ENCODE measurements at places on chromosomes 11 and 22.

DNA sequence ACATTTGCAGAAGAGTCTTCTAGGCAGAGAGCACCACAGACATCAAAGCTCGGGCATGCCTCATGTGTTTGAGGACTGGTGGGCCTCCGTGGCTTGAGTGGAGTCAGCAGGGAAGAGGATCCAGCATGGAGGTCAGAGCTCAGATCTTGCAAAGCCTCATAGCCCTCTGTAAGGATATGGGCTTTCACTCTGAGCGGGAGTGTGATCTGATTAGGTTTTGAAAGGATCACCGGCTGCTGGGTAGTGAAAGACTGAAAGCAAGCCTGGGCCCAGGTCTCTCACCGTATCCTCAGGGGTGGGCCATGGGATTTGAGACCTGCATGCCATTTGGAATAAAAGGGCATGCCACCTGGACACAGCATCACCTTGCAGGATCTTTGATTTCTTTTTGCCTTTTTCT lies 112.7 kb downstream of the TEAD1 start:
- no peak for DNase-seq

DNA sequence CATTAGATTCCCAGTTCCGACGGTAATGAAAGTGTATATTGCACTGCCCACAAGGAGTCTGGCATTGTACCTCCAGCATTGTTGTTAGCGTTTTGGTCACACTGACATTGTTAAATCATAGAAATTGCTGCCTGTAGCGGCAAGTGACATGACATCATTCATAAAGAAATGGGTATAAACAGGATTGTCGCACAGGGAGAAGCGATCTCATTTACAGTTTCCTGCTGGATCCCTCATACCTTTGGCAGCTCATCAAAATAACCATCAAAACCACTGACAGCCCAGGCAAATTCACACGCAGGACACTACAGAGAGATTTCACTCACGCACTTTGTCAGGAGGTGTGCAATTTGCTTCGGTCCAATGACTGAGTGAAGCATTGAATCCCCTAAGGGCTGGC lies 3.5 kb downstream of the HTR3B start:
- DNase-seq = no peak

DNA sequence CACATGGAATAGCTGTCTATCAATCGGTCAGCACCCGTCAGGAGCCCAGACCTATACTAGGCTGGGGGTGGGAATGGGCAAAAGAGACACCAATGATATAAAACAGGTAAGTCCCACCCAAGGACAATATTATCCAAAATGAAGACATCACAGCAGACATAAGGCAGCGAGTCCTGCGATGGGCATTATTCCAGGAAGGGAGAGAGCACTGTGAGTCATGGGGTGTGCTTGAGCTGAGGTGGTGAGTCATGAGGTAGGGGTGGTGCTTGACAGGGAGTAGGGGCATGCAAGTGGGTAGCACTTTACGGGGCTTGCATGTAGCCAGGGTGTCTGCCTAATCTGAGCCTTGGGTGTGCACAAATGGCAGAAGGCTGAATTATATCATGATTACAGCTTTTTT lies 605.0 kb upstream of the CADM1 start:
- DNase-seq = no peak

- DNase-seq = no peak
Measured at GRCh38 chr11:130580372-130580771, 131.9 kb downstream of the ADAMTS15 start.

GRCh38 chr11:117126223-117126965 lies 17.7 kb upstream of the PAFAH1B2 start:
- no peak for DNase-seq

GRCh38 chr11:43498561-43498960 lies 139.8 kb downstream of the TTC17 start:
- DNase-seq = no peak

- no peak for DNase-seq
Measured at GRCh38 chr22:49124608-49125007, 703.1 kb downstream of the BRD1 start.

GRCh38 chr22:49677495-49677889 lies 150.2 kb downstream of the BRD1 start:
- no peak for DNase-seq

DNA sequence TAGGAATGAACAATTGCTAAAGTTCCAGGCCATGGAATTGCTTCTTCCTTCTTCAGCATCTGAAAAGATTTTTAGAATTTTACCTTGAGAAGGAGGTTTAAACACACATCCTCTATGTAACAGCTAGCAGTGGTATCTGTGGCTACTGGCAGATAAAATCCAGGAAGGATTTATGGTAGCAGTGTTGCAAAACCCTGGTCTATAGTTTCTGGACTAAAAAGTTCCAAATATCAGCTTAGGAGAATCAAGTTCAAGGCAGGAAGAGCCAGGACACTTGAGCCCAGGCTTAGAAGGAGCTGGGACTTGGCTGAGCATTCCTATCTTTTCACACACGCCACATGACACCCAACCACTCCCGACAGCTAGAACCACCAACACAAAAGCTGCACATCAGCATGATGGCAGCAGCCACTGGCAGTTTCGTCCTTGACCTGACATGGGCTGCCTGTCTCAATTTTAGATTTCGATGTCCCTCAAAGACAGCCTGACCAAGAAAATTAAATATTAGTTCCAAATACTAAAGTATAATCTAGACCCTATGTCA lies 14.1 kb downstream of the LARGE2 start:
- DNase-seq = no peak

- DNase-seq = no peak
Measured at GRCh38 chr11:115612046-115612730, 108.0 kb upstream of the CADM1 start.

GRCh38 chr11:103322821-103323220 lies 213.6 kb downstream of the DYNC2H1 start:
- no peak for DNase-seq

- no peak for DNase-seq
Measured at GRCh38 chr11:32116668-32117067, 25.8 kb downstream of the RCN1 start.

- peak; percentile 49 for DNase-seq
Measured at GRCh38 chr11:65639623-65640482, 2.0 kb downstream of the SIPA1 start.

GRCh38 chr11:70117567-70118145 lies 39.5 kb downstream of the ANO1 start:
- no peak for DNase-seq

DNA sequence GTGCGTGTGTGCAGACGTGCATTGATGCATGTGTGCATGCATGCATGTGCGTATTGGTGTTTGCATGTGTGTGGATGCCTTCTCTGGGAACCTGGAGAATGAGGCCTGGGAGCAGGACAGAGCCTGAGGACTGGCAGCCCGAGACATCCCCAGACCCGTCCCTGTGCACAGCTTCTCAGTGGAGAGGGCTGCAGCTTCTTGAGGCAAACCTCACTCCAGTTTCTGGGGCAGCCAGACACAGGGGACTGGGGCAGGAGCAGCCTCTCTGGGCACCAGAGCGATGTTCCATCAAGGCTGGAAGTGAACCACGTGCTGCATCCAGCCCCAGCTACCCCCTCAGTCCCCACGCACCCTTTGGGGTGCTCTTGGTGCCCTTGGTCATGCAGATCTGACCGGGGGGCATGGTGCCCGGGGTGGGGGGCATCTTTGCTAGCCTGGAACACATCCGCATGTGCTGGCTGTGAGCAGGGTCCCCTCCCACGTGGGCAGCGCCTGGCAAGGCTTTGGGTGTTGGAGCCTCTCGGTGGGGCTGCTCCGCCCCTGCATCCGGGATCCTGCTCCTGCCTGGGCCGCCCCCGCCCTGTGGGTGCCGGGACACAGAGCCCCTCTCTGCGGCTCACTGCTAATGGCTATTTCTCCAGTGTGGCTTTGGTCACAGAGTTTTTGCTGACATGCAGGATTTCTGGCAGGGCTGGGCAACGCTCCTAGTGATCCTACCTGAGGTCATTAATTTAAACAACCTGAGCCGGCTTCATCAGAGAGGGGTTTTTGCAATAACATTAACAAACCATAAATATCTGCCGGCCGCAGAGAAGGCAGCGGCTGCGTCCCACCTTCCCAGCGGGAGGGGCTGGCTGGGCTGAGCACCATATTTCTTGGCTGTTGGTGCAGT lies 434.7 kb downstream of the TBC1D22A start:
- DNase-seq = no peak

DNA sequence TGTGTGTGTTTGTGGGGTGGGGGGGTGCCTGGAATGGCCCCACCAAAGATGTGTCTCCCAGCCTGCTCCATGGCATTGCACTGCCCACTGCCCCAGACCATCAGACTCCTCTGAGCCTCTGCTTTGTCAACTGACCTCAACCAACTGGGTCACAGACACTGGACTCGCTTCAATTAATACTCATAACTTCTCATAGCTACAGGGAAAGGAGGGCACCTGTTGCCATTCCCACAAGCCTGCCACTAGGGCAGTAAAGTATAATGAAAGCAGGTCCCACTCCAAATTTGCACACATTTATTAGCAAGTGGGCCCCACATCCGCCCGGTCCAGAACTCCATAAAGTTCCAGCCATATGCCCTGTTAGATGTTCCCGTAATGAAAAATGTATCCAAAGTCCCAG lies 70.5 kb upstream of the PRDM11 start:
- DNase-seq = no peak

- DNase-seq = no peak
Measured at GRCh38 chr22:35739931-35740380, 22.3 kb downstream of the APOL5 start.

- no peak for DNase-seq
Measured at GRCh38 chr11:94130298-94131046, 1.8 kb downstream of the PANX1 start.

DNA sequence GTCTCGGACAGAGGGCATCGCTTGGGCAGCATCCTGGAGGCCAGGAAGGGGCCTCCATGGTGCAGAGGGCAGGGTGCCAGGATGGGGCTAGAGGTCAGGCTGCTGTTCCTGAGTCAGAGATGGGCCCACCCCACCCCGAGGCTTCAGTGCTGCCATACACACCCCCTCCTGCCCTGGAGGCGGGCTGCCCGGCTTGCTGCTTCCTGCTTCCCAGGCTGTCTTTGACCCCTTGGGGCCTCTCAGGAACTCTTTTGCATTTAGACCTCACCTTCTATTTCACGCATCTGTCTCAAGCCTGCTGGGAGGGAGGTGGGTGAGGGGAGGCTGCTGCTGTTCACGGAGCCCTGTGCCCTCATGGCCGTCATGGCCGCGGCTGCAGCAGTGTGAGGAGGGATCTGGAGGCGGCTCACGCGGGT lies 6.6 kb upstream of the GRAMD4 start:
- no peak for DNase-seq

- DNase-seq = no peak
Measured at GRCh38 chr11:11065396-11065795, 207.5 kb upstream of the ZBED5 start.

- no peak for DNase-seq
Measured at GRCh38 chr11:80163441-80163840, 722.6 kb upstream of the TENM4 start.

DNA sequence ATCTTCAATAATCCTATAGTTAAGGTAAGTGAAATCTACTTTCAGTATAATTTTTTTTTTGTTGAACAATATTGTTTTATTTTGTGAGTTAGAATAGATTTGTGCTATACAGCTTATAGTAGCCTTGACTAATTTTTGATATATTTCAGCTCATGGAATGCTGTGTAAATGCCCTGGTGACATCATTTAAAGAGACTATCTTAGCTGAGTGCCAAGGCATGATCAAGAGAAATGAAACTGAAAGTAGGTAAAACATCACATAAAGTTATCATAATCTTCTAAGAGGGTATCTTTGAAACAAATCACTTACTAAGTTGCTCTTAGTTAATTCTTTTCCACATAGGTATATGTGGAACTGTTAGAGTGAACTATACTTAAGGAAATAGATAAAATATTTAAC lies 51.4 kb upstream of the ACAT1 start:
- DNase-seq = no peak

GRCh38 chr11:111977146-111978027 lies 40.2 kb downstream of the DIXDC1 start:
- no peak for DNase-seq

- DNase-seq = no peak
Measured at GRCh38 chr11:17217401-17217800, 9.6 kb upstream of the PIK3C2A start.

- DNase-seq = no peak
Measured at GRCh38 chr22:17922925-17923903, 101.1 kb downstream of the MICAL3 start.

DNA sequence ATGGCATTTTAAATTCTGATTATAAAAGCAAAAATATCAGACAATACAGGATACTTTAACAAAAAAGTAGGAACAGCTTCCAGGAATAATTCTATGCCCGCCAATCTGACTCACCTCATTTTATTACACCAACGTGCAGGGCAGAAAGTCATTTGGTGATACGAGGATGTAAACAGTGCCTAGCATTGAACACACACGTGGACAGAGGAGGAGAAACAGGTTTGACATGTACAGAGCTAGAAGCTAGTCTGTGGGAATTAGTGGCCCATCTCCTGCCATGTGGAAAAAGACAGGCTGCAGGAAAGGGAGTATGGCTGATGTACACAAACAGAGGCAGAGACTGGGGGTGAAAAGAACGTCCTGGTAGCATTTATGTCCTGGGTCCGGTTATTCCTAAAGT lies 9.0 kb upstream of the SPINDOC start:
- no peak for DNase-seq

- no peak for DNase-seq
Measured at GRCh38 chr11:34825315-34825669, 90.9 kb downstream of the APIP start.

- no peak for DNase-seq
Measured at GRCh38 chr22:31945443-31945855, 1.1 kb downstream of the YWHAH start.

DNA sequence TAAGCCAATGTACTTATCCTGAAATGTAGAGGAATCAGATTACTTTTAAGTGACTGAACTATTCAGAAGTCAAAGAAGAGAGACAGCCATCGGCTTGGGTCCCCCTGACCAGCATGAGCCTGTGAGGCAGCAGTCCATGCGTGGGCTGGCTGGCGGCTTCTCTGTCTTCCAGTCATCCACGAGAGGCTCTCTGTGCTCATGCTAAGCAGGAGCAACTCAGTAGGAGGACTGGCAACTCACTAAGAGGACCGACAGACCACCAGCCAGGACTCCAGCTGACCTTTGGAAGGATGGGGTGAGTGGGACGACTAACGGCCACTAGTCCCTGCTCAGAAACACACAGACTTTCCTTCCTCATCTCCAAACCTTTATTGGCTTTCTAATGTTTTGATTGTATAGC lies 43.6 kb downstream of the ARFGAP3 start:
- no peak for DNase-seq

DNA sequence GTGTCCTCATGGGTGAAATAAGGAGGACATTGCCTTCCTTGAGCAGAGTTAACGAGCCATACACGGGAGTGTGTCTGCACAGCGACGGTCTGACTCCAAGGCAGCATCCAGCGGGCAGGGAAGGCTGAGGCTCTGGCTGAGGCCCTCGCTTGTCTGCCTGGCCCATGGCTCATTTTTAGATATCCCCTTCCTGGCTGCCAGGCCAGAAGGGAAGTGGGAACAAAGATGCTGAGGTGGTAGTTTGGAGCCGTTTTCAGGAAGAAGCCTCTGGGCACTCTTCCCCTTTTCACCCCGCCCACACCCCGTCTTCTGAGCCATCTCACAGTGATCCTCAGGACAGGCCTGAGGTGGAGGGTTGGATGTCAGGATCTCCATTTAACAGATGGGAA lies 3.0 kb upstream of the SLCO2B1 start:
- DNase-seq = no peak

Measured in stimulated activated CD8-positive, alpha-beta memory T cell treated with anti-CD3 and anti-CD28 coated beads, Interleukin-2, amount 100 ng/mL, for 1 hour (primary cell).